Hematopoietic multipotent progenitor cell treated with erythropoietin and hydrocortisone succinate and interleukin-3 and kit ligand, for 4 days (in vitro differentiated cells): ENCODE measurements at places on chromosomes 13 and 19.
A peak's percentile ranks its signal among the peaks of the same experiment; 100 is the strongest.

- no peak for DNase-seq
Measured at GRCh38 chr13:87259479-87260083, 411.6 kb upstream of the SLITRK5 start.

GRCh38 chr13:48563626-48564025, 30.7 kb upstream of the RCBTB2 start:
- no peak for DNase-seq

GRCh38 chr13:19154843-19155242, 26.8 kb downstream of the TUBA3C start:
- no peak for DNase-seq

- DNase-seq, result no peak
Measured at GRCh38 chr13:34543836-34544235, 398.2 kb upstream of the NBEA start.

- DNase-seq, result no peak
Measured at GRCh38 chr13:64074971-64075474, 2659.4 kb upstream of the PCDH20 start.

DNA sequence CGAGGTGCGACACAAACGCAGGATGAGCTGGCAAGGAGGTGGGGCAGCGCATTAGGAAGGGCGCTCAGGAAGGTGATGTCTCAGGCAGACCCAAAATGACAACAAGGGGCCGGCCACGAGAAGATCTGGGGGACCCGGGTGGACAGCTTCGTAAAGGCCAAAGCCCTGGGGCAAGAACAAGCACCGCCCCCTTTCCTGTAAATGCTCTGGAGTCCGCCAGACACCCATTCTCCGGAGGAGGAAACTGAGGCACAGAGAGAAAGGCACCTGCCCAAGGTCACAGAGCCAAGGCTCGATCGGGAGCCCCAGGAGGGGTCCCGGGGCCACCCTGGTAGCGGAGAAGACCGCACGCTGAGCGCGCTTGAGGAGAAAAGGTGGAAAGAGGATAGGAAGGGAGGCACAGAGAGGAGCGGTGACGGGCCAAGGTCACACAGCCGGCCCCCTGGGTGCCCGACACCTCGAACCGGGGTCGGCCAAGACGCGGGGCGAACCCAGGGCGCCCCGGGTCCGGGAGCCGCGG, 571 bp downstream of the SAFB2 start:
- DNase-seq, result peak; percentile 35

GRCh38 chr19:47146920-47147319, 16.3 kb downstream of the SAE1 start:
- no peak for DNase-seq

GRCh38 chr13:96993634-96994016, 651 bp downstream of the OXGR1 start:
- DNase-seq, result peak; percentile 3
